Activated naive CD8-positive, alpha-beta T cell treated with anti-CD3 and anti-CD28 coated beads, Interleukin-2, amount 10 ng/mL, durations not matched to agents 7 days and 5 days (primary cell): ENCODE measurements at places on chromosomes 11 and 22. TPM values are rescaled to one million over a fixed set of nuclear protein-coding genes. Genes with fewer than 3 reads are reported as not detected.

GRCh38 chr22:48908547-48908946 lies 919.1 kb downstream of the BRD1 start:
- H3K27ac ChIP-seq: no peak overlapping the region
- H3K4me3 ChIP-seq: no peak overlapping the region
- no peaks in the 10 kb centered on the region for H3K36me3 ChIP-seq
- H3K27me3 ChIP-seq: peaks cover 8% of the 10 kb centered on the region
- H3K4me1 ChIP-seq: no peaks in the 10 kb centered on the region

- H3K27me3 ChIP-seq: no peaks in the 10 kb centered on the region
- peaks cover 16% of the 10 kb centered on the region for H3K4me1 ChIP-seq
- no peak for DNase-seq
- H3K36me3 ChIP-seq: peaks cover 54% of the 10 kb centered on the region
- H3K27ac ChIP-seq: peak overlapping the region; percentile 75
These were observed 36.0 kb downstream of the KCNQ1 start for GRCh38 chr11:2480874-2481220.

GRCh38 chr22:29012952-29013351 lies 48.7 kb downstream of the C22orf31 start:
- no peak overlapping the region for H3K27ac ChIP-seq
- peaks cover 28% of the 10 kb centered on the region for H3K27me3 ChIP-seq
- DNase-seq: no peak
- no peak overlapping the region for H3K4me3 ChIP-seq
- H3K36me3 ChIP-seq: no peaks in the 10 kb centered on the region
- H3K4me1 ChIP-seq: peaks cover 10% of the 10 kb centered on the region

GRCh38 chr11:11981364-11981763 lies 27.1 kb downstream of the DKK3 start:
- DNase-seq: no peak
- H3K36me3 ChIP-seq: no peaks in the 10 kb centered on the region
- no peak overlapping the region for H3K27ac ChIP-seq
- H3K4me3 ChIP-seq: no peak overlapping the region

- peaks cover 3% of the 10 kb centered on the region for H3K27me3 ChIP-seq
- peaks cover 3% of the 10 kb centered on the region for H3K4me1 ChIP-seq
- DNase-seq: peak; percentile 83
- H3K27ac ChIP-seq: no peak within 1 kb of the TSS
- peak within 1 kb of the TSS; percentile 58 for H3K4me3 ChIP-seq
- H3K36me3 ChIP-seq: no peaks in the 10 kb centered on the region
These were observed at the start of gene SGSM1 for GRCh38 chr22:24805790-24806662. Gene SGSM1, plus strand, starts transcription at chr22:24806211. Its CDS starts 115 bp downstream, at chr22:24806326.

GRCh38 chr22:35480627-35481550 lies 59.7 kb upstream of the RASD2 start:
- DNase-seq: no peak
- H3K4me1 ChIP-seq: peaks cover 10% of the 10 kb centered on the region

DNA sequence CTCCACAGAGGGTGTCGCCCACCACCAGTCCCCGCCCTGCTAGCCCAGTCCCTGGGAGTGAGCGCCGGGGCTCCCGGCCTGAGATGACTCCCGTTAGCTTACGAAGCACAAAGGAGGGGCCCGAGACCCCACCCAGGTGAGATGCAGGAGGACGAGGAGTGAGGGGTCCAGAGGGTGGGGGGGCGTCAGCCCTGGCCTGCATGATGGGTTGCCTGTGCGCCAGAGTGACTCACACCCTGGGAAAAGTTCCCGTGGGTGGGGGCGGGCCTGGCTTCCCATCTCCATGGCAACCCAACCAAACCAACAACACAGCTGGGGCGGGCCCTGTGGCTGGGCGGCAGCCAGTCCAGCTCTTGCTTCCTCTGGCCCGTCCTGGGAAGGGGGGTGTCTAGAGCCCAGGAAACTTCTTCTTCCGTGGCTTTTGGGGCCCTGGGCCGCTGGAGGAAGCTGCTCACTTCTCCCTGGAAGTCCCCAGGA lies 4.5 kb downstream of the GAS2L1 start:
- H3K27ac ChIP-seq: no peak overlapping the region
- no peak overlapping the region for H3K4me3 ChIP-seq
- peaks cover 1% of the 10 kb centered on the region for H3K36me3 ChIP-seq
- H3K4me1 ChIP-seq: peaks cover 31% of the 10 kb centered on the region
- H3K27me3 ChIP-seq: peaks cover 30% of the 10 kb centered on the region

GRCh38 chr11:88508759-88509581 lies 171.4 kb upstream of the CTSC start:
- peaks cover 70% of the 10 kb centered on the region for H3K27me3 ChIP-seq
- peak; percentile 56 for DNase-seq
- peaks cover 9% of the 10 kb centered on the region for H3K4me1 ChIP-seq
- H3K36me3 ChIP-seq: peaks cover 1% of the 10 kb centered on the region
- H3K27ac ChIP-seq: no peak overlapping the region

DNA sequence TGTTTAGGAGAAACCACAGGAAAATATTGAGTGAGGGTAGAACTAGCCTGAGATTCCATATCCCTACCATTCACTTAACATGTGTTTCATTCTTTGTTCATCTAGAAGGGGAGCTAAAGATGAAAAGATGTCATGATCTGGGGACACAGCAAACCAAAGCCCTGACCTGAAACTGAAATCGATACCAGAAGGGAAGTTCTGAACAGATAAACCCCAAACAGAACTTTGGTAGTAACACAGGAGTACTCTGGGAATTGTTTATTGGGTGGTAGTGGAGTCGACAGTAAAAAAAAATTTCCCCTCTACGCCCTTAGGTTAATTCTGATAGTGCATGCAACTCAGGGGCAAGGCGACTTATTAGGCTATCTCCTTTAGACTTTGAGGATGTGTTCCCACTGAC lies 27.2 kb downstream of the OR2AT4 start:
- no peaks in the 10 kb centered on the region for H3K4me1 ChIP-seq
- no peak overlapping the region for H3K27ac ChIP-seq
- DNase-seq: no peak
- no peak overlapping the region for H3K4me3 ChIP-seq
- H3K36me3 ChIP-seq: no peaks in the 10 kb centered on the region

- H3K27me3 ChIP-seq: peaks cover 2% of the 10 kb centered on the region
- no peaks in the 10 kb centered on the region for H3K36me3 ChIP-seq
- H3K27ac ChIP-seq: no peak overlapping the region
- no peak overlapping the region for H3K4me3 ChIP-seq
These were observed 635.4 kb downstream of the BRD1 start for GRCh38 chr22:49192180-49192856.

GRCh38 chr11:66068923-66069714 lies 953 bp upstream of the PACS1 start:
- H3K27me3 ChIP-seq: no peaks in the 10 kb centered on the region
- H3K27ac ChIP-seq: peak overlapping the region; percentile 88
- peak overlapping the region; percentile 76 for H3K4me3 ChIP-seq
- DNase-seq: peak; percentile 57
- H3K4me1 ChIP-seq: peaks cover 50% of the 10 kb centered on the region

GRCh38 chr11:69538854-69539253 lies 57.4 kb downstream of the LINC01488 start:
- H3K4me1 ChIP-seq: peaks cover 6% of the 10 kb centered on the region
- no peaks in the 10 kb centered on the region for H3K36me3 ChIP-seq
- no peak overlapping the region for H3K27ac ChIP-seq
- no peak for DNase-seq

DNA sequence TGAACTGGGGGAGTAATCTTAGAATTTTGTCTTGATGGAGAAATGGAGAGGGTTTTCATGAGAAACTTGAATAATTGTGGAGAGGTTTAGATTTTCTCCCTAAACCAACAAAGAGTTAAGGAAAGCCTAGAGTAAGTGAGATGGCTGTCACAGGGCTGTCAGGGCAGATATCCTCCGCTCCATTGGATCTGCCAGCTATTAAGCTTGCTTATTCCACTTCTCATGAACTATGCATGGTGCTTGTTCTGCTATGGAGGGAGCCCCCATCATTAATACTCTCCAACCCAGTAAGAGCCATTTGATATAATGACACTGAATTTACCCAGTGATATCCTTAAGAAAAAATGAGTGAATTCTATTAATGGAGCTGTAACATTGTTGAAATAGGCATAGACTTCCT lies 342.8 kb upstream of the MTNR1B start:
- H3K36me3 ChIP-seq: no peaks in the 10 kb centered on the region
- H3K27me3 ChIP-seq: no peaks in the 10 kb centered on the region
- H3K4me1 ChIP-seq: no peaks in the 10 kb centered on the region
- DNase-seq: no peak
- no peak overlapping the region for H3K4me3 ChIP-seq

DNA sequence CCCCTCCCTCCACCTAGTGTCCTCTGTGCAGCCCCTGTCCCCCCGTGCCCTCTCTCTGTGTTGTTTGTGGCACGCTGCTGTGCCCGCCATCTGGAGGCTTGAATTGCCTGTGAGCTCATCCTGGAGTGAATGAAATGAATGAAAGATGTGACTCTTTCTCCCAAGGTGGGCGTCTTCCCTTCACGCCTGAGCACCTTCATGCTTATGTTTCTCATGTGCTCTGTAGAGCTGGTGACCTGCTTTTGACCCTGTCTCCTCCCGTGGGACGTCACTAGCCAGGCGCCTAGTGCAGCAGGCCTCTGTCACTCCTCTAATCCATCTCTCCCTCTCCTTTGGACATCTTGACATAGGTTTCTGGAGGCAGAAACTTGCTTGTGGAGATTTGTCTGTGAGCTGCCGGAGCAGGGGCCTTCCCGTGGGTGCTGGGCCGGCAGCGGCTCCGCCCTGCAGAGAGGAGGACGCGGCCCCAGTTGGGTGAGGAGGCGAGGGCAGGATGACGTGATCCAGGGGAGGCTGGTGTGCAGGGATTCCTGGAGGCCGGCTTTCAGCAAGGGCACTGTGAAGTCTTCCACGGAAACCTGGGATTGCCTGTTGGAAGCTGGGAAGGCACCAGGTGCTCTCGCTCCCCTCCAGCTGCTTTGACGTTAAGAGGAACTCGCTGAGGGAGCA lies 40.6 kb downstream of the MUC6 start:
- no peak for DNase-seq
- H3K36me3 ChIP-seq: peaks cover 10% of the 10 kb centered on the region
- H3K4me3 ChIP-seq: no peak overlapping the region
- no peaks in the 10 kb centered on the region for H3K27me3 ChIP-seq

DNA sequence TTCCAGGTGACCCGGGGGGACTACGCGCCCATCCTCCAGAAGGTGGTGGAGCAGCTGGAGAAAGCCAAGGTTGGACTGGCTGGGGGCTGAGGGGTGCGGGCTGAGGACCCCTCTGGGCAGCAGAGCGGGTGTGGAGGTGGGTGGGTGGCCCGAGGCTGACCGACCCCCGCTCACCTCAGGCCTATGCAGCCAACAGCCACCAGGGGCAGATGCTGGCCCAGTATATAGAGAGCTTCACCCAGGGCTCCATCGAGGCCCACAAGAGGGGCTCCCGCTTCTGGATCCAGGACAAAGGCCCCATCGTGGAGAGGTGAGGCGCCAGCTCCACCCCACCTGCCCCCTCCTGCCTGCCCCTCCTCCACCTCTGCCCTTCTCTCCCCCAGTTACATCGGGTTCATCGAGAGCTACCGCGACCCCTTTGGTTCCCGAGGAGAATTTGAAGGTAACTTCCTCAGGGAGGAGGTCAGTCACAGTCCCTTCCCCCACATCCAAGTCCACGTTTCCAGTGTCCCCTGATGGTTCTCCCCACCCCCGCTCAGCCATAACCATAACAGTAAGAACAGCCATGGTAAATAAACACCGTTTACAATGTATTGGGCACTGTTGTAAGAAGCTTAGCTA lies 11.2 kb downstream of the DPP3 start:
- H3K4me1 ChIP-seq: no peaks in the 10 kb centered on the region
- peaks cover 4% of the 10 kb centered on the region for H3K36me3 ChIP-seq
- H3K4me3 ChIP-seq: no peak overlapping the region
- H3K27me3 ChIP-seq: no peaks in the 10 kb centered on the region
- DNase-seq: no peak

- H3K4me1 ChIP-seq: peaks cover 28% of the 10 kb centered on the region
- H3K27me3 ChIP-seq: no peaks in the 10 kb centered on the region
- peak overlapping the region; percentile 26 for H3K27ac ChIP-seq
These were observed 38.4 kb downstream of the NF2 start for GRCh38 chr22:29641700-29642330.

- DNase-seq: no peak
- H3K27me3 ChIP-seq: peaks cover 1% of the 10 kb centered on the region
- H3K4me3 ChIP-seq: no peak overlapping the region
- H3K36me3 ChIP-seq: no peaks in the 10 kb centered on the region
- no peaks in the 10 kb centered on the region for H3K4me1 ChIP-seq
- no peak overlapping the region for H3K27ac ChIP-seq
These were observed 14.9 kb upstream of the CADM1 start for GRCh38 chr11:115518983-115519628.

GRCh38 chr11:56917708-56918400 lies 70.9 kb upstream of the OR5AK2 start:
- no peaks in the 10 kb centered on the region for H3K27me3 ChIP-seq
- H3K27ac ChIP-seq: no peak overlapping the region
- DNase-seq: no peak

- peaks cover 3% of the 10 kb centered on the region for H3K27me3 ChIP-seq
- no peak for DNase-seq
- no peak overlapping the region for H3K4me3 ChIP-seq
- H3K36me3 ChIP-seq: peaks cover 3% of the 10 kb centered on the region
These were observed 23.1 kb upstream of the RPS3 start for GRCh38 chr11:75376175-75376574.

PRAME gene
- not detected for total RNA-seq

DNAJB7 gene
- not detected for total RNA-seq

OR52N4 gene
- 1.8 TPM for total RNA-seq

PACS1 gene
- 162 TPM for total RNA-seq

OR8A1 gene
- not detected for total RNA-seq

NNMT gene
- not detected for total RNA-seq

PKP3 gene
- total RNA-seq: 0.45 TPM
